Left kidney (tissue), 8 donors: ENCODE measurements at places on chromosomes 1 and 21.
A peak's percentile ranks its signal among the peaks of the same experiment; 100 is the strongest.

GRCh38 chr1:7127322-7128075 is 342.2 kb downstream of the CAMTA1 start:
- no peak for DNase-seq

DNA sequence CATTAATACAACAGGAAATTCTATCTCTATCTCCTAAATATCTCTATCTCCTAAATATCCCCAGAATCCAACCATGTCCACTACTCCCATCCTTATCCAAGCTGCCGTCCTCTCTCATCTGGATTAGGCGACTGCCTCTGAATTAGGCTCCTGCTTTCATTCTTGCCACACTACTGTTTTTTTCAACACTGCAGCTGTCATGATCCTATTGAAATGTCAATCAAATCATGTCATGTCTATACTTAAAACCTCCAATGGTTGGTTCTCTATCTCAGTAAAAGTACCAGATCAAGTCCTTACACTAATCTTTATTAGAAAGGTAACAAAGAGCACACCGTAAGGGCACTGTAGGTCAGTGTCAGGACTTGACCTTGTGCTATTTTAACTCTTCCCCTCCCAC is 82.0 kb upstream of the NFIA start:
- no peak for DNase-seq

DNA sequence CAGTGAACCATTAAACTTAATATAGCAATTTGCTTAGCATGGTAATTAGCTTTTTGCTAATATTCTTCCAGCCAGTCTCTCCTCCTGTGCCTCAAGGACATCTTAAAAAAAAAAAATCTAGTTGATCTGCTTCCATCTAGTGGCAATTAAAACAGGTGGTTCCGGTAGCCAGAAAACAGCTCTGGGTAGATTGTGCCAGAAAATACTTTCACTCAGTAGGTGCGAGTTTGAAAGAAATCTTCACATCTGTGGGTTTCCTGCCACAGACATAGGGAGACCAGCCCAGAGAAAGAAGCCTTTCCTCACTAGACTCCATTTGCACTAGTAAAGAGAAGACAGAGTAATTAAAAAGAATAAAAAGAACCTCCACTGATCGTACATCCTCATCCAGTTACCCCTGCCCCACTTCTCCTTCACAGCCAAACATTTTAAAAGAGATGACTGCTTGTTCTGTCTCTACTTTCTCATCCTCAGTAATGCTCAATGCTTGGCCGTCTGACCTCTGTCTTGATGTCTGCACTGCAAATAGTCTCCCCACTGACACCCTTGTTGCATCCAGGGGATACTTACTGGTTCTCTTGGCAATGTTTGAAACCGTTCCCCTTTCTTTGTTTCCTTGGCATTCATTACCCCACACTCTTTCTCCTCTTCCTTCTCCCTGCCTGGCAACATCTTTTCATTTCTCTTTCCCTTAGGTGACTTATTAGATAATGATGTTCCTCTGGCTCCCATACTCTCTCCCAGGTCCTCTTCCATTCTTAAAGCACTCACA is 16.9 kb downstream of the SELL start:
- DNase-seq, result no peak

GRCh38 chr1:204821476-204821875 is 49.2 kb upstream of the NFASC start:
- peak; percentile 53 for DNase-seq

DNA sequence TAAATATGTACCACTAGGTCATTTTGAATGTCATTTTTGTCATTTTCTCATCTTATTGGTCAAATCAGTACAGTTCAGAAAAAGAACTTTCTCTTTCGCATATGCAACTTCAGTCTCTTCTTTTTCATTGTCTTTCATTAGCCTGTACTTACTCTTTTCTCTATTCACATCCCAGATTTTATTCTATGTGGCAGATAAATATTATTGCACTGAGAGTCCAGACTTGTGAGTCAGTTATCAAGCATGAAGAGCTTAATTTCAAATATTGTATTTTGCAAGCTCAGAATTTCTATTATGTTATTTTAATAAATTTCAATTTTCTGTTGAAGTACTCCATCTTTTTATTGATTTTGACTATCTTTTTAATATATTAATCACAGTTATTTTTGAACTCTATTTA is 105.2 kb upstream of the PALMD start:
- no peak for DNase-seq

GRCh38 chr1:31576743-31577455 is 584 bp downstream of the TINAGL1 start:
- DNase-seq, result no peak

- peak; percentile 51 for DNase-seq
Observed at GRCh38 chr1:224683936-224684335, 67.8 kb downstream of the CNIH3 start.

GRCh38 chr1:230407351-230407750 is 18.8 kb downstream of the PGBD5 start:
- DNase-seq, result no peak

DNA sequence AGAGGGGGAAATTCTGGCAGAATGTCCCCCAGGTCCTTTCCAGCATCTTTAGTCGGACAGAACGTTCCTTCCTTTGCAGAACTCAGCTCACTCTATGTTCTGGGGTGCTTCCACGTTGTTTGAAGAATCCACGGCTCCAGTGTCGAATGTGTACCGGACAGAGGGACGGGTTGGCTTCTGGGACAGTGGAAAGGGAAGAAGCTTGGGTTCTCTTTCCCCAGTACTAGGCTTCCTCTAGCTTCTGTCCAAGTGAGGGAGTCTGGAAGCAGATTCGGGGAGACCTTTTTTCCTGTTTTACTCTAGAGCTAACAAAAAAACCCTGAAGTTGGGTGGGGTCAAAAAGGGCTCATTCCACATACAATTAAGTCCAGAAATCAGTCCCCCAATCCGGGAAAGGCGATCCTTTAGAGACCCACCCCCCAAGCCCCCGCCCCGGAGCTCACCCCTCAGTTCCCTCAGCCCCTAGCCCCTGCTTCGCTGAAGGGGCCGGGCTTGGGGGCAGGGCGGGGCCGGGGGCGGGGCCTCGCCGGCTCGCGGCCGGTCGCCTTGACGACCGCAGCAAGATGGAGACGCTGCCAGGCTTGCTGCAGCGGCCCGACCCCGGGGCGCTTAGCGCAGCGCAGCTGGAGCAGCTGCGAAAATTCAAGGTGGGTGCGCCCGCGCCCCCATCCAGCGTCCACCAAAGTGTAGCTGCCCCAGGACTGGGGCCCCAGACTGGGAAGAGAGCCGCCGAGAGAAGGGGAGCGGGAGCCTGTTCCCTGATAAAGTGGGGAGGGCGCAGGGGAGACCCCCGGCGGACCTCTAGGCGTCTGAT is at the start of gene RIIAD1:
RIIAD1 (plus strand) TSS at position 549 of the 814 bp plus-strand sequence; CDS start at position 564, 15 bp downstream.
- no peak for DNase-seq

DNA sequence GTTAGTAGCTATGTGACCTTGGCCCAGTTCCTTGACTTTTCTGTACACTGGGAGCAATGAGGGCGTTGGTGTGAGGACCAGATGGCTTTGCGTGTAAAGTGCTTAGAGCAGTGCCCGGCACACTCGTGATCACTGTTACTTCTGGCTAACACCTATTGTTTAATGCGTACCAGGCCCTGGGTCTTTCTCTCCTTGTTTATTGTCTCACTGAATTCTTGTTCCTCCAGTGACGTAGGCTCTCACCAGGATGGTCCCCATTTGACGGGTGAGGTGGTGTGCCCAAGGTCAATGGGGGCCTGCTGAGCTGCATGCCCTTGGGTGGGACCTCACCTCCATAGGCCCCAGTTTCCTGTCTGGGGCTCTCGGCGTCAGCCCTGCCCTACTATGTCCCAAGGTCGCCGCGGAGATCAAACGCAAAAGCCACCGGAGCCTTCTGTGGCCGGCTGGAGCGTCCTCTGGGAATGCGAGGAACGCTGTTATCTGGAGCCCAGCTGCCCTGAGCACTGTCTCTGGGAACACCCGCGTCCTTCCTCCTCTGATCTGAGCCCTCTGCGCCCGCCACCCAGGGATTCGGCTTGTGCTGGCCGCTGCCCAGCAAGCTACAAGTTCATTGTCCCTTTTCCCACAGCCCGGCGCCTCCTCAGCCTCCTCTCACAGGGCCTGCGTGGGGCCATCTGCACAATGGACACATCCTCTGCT is 28.9 kb downstream of the ALPL start:
- no peak for DNase-seq

GRCh38 chr1:201585093-201585483 is 46.2 kb downstream of the NAV1 start:
- DNase-seq, result no peak

GRCh38 chr21:41008974-41009373 is 159.0 kb upstream of the BACE2 start:
- DNase-seq, result no peak

DNA sequence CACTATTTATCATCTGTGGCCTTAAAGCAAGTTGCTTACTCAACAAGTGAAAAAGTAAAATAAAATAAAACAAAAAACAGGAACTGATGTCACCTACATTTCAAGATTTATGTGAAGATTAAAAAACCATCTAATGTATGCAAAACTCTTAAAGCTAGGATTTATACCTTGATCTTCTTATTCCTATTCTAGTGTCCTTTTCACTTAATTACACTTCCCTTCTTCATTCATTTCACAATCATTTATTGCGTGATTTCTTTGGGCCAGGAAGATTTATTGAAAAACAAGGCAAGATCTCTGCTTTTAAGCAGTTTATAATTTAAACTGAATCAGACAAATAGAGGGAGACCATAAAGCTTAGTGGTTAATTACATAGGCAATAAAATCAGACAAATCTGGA is 18.6 kb downstream of the PTGER3 start:
- DNase-seq, result no peak

GRCh38 chr1:211378844-211379243 is 52.2 kb downstream of the TRAF5 start:
- no peak for DNase-seq

DNA sequence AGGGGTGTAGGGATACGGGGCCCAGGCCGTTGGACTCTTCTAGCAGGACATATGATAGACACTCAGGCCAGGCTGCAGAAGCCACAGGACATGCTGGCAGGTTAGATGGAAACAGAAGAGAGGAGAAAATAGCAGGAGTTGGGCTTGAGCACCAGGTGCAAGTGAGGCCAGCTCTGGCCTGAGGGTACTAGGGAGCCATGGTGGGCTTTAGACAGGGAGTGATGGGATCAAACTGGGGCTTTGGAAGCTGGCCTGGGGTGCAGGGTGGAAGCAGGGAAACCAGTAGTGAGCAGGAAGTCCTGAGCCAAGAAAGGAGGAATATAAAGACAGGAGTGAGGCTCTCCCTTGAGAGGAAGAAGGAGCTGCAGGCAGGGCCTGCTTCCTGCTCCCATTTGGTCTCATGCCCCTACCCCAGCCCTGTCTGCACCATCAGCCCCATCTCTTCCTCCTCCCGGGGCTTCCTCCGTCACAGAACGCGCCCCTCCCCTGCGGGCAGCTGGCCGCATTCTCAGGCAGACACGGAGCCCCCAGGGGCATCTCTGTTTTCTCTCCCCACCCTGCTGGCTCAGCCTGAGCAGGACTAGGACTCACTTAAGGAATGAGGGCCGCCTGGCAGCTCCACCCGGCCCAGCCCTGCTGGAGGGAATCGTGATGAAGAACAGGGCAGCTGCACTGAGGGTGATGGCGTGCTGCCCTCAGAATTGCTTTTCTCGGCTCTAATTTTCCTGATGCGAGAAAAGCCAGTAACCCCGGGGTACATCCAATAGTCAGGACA is 165.5 kb upstream of the TMEM51 start:
- no peak for DNase-seq

- no peak for DNase-seq
Observed at GRCh38 chr21:31961704-31962103, 88.9 kb downstream of the HUNK start.

DNA sequence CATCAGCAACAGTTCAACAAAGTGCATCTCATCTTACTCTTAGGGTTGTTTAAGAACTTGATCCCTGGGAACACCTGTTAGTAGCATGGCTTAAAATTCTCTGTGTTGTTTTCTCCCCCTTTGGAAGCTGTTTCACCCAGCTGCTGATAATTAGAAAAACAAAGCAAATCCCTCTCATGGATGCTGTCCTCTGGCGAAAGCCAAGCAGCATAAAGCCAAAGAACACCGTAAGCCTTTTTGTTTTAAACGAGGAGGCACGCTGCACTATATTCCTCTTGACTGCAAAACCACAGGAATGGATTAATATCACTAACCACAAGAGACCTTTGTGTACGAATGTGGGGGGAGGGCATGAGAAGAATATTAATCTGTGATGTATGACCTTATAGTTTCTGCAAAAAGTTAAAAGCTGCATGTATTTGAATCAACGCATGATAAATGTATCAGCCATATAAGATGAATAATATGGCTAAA is 923.2 kb downstream of the LTN1 start:
- no peak for DNase-seq

DNA sequence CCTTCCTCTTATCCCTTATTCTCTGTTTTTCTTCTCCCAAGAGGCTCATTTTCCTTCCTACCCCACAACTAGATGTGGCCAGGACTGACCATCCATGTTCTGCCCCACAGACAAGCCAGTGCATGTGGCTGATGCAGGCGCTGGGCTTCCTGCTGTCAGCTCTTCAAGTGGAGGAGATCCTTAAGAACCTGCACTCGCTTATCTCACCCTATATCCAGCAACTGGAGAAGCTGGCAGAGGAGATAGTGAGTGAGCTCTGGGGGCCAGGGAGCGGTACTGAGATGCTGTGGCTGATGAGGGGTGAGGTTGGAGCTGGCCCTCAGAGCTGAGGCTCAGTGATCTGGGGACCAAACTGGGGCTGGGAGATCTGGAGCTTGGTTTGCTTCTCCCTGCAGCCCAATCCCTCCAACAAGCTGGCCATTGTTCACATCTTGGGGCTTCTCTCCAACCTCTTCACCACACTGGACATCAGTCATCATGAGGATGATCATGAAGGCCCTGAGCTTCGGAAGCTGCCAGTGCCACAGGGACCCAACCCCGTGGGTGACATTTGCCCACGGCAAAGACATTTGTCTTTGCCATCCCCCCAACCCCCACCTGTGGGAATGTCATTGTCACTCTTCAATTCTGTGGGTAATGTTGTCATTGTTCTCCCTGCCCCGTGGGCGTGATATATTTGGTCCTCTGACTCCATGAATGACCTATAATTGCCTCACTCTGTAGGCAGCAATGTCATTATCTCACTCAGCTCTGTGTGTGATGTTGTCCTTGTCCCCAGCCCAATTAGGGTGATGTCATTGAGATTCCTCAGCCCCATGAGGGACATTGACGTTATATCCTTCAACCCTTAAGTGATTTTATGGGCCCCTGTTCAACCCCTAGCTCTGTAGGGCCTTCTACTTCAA is 11.2 kb upstream of the DPH2 start:
- DNase-seq, result no peak

- no peak for DNase-seq
Observed at GRCh38 chr21:14581902-14582457, 35.9 kb upstream of the SAMSN1 start.
